ENCODE measurements at places on chromosomes 11 and 22.
A peak's percentile ranks its signal among the peaks of the same experiment; 100 is the strongest.

- DNase-seq: no peak
Measured at GRCh38 chr11:16278273-16278672, 78.1 kb downstream of the SOX6 start.

DNA sequence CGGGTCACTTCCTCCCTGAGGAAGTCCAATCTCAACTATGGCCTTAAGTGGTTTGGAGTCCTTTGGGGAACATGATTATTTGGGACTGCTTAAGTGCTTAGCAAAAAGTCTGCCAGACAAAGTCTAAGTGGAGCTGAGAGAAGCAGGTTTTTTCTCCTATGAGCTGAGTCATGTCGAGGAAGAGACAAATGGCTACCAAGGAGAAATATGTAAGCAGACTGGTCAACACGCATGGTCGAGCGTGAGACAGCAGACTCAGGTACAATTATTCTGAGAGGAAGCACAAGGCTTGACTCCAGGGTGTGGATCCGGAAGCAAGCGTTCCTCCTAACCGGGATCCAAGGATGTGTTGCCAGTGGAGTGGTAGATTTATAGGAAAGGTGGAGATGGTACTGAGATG lies 30.6 kb downstream of the UBASH3B start:
- DNase-seq: no peak

DNA sequence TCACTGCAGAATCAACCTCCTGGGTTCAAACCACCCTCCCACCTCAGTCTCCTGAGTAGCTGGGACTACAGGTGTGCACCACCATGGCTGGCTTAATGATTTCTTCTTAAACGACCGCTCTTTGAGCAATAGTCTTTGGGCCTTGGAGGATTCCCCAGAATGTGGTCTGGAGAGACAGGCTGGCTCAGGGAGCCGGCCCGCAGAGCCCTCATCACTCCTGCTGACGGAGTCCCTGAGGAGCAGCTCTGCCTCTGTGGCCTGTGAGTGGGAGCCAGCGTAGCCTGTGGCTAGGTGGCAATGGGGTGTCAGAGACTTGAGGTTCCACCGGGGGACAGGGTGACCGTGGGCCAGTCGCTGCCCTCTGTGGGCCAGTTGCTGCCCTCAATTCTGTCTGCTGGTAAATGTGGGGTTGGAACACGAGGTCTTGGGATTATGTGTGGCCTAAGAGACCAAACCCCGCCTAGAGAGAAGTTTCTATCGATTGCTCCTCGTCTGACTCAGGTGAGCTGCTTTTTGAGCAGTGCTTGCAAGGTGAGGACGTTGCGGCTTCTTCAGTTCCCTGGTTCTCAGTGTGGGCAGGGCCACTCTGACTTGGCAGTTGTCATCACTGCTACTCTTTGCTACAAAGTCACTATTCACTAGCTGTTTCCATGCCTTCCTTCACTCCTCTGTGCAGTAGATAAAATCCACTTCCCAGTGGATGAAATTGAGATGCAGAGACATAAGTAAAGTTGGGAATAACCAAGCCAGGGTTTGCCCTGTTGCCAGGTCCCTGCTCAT lies 124.8 kb upstream of the NECTIN1 start:
- DNase-seq: no peak

DNA sequence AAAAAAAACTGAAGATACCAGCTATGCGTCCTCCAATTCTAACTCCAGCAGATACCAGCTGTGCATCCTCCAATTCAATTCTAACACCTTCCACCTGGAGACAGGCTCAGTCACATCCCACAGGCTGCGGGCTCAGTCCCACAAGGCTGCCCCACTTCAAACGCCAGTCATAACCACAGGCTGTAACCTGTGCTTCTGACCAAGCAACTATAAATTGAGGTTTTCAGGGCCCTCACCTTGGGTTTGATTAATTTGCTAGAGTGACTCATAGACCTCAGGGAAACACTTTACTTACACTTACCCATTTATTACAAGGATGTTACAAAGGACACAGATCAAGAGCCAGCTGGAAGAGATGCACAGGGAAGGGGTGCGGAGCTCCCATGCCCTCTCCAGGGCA lies 32.4 kb upstream of the MSANTD2 start:
- no peak for DNase-seq

- DNase-seq: no peak
Measured at GRCh38 chr22:29907753-29908515, 25.0 kb downstream of the MTMR3 start.

- DNase-seq: no peak
Measured at GRCh38 chr11:23536907-23537306, 676.6 kb upstream of the CCDC179 start.

DNA sequence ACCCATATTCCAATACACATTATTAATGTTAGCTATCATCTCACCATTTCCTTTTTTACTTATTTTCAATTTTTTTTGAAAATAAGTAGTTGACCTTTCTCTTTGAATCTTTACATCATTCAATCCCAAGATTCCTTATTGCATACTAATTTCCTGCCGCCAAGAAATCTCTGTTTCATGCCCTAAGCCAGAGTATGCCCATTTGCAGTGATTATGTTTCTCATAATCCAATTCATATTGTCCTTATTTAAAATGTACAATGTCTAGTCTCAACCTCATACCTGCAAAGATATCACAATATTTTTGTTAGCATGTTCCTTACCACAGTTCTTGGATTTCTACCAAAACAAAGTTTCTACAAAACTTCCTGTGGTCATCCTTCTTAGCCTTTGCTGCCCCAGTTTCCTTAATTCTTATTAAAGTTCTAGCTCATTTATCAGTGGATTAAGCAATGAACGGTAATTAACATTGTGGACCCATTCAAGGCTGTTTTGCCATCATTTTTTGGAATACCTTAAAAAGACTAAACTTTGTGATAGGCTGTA lies 75.3 kb downstream of the CD44 start:
- DNase-seq: no peak

GRCh38 chr11:2076441-2076840 lies 62.7 kb downstream of the IGF2 start:
- DNase-seq: no peak

DNA sequence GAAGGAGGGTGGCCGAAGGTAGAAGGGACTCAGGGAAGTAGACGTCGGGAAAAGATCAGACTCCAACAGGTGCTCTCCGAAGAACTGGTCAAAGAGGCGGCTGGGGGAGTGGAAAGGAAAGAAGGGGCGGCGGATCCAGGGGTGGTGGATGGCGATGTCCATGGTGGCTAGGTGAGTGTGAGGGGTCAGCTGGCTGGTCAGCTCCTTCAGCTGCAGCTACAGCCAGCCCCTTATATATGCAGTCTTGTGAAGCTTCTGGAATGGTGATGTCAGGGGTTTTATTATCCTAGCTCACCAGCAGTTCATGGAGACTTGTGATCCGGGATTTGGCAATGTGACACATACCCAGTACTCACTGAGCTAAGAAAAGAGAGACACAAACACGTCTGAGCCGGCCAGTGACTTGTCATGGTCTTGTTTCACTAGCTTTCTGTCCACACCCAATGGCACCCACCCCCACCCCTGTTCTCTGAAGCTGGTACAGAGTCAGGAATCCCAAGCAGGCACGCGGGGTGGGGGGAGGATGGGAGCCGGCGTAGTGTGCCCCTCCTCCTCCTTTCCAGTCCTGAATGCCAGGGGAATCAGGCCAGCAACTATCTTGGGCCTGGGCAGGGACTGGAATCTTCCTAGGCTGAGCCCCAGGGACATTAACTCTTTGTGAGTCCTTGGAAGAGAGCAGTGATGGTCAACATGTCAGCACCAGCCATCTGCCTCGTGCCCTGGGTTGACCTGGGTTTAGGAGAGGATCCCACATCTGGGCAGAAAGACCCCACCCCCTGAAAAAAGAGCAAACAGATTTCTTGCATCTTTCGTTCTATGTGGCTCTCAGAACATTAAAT lies at the start of gene CRYAB:
CRYAB (minus strand) TSS at position 208 of the 839 bp plus-strand sequence; CDS start at position 162, 46 bp downstream.
- DNase-seq: no peak

- DNase-seq: no peak
Measured at GRCh38 chr22:29136782-29137700, 64.2 kb downstream of the KREMEN1 start.

GRCh38 chr11:68296344-68297051 lies 15.9 kb upstream of the LRP5 start:
- DNase-seq: no peak

- DNase-seq: no peak
Measured at GRCh38 chr22:39299829-39300178, 19.6 kb downstream of the RPL3 start.

DNA sequence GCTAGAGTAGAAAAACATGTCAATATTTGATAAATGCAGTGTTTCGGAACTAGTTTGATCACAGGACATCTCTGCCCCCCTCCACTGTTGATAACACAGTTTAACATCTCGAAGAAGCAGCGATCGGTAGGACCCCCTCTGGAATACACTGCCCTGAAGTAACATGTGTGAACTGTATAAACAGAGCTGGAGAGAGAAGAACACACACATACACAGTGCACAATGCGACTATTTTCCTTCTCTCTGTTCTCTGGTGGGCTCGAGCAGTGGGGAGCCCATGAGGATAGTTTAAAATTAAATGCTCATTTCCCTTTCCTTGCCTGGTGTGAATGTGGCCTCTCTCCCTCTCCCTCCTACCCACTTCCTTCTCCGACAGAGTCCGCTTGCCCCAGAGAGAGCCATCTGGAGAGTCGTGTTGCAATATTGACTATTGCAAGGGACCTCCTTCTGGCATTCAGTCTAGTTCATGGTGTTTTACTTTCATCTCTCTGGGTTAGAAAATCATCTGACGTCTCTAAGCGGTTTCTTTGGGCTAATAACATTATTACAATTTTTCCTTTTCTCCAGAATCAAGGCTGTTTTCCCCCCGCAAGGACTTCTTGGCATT lies 51.6 kb upstream of the BARX2 start:
- no peak for DNase-seq

GRCh38 chr11:112219476-112220232 lies 6.6 kb upstream of the PTS start:
- DNase-seq: peak; percentile 33

- no peak for DNase-seq
Measured at GRCh38 chr11:65338676-65339075, 5.0 kb downstream of the DPF2 start.

DNA sequence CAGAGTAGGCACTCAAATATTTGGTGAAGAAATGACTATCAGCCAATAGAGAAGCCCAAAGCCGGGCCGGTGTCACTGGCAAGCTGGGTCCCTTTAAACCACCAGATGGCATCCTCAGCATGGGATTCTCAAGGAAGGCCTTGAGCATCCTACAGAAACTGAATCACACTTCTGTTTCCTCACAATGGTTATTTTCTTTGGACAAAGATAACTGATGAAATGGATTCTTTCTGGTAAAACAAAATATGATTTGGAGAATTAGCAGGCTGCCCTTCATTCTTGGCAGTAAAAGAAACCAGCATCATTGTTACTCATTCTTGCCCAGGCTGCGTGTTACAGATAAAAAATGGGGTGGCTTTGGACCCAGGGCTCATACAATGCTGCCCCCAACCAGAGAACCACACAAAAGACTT lies 30.3 kb upstream of the ASPHD2 start:
- DNase-seq: peak; percentile 42

DNA sequence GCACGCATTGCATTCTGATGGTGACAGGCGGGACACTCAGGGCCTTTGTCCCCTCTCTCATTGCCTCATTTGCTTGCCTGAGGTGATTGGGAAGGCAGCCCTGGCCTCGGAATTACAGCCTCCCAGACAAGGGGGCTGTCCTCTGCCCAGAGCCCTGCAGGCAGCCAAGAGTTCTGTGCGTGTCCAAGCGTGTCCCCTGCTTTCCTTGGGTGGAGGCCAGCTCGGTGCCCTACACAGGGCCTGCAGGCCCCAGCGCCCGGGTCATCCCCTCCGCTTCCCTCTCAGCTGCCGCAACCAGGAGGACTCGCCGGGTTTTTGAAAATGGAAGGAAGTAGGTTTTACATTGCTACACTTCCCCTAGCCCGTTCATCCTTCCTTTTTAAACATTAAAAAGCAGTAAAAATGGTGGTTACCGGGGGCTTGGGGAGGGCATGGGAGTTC lies 1.9 kb downstream of the GRAMD4 start:
- no peak for DNase-seq

- no peak for DNase-seq
Measured at GRCh38 chr11:87298155-87298554, 260.4 kb downstream of the TMEM135 start.

DNA sequence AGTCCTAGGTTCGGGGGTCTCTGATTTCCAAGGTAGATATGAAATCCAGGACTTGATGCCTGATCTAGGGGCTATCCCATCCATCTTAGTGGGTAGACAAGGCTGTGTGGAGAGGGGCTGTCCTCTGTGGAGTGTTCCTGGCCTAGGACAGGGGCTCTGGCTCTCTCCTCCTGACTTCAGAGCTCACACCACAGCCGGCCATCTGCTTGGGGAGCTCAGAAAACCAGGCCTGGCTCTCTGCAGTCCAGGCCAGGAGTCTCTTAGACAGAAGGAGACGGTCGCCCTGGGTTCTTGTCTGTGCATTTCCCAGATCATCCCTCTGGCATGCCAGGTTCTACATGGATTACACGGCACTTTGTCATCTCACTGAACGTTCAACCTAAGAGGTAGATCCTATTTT lies 17.9 kb downstream of the TUB start:
- no peak for DNase-seq

GRCh38 chr11:6778518-6778917 lies 4.3 kb upstream of the OR2AG1 start:
- DNase-seq: no peak

DNA sequence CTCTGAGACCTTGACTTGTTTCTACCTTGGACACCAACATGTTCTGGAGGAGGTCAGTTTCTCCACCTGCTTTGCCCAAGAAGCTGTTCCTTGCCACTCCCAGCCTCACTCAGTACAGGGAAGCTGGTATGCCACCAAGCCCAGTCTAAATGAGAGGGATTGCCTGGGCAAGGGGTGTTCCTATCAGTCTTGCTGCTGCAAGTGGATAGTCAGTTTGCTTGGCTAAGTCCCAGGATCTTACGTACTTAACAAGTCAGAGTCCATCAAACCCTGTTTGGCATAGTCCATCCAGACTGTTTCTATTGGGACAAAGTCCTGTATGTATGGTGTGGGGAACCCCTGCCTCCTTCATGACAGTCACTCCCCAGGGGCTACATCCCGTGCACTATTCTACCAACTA lies 66.6 kb downstream of the RPL27A start:
- DNase-seq: no peak

DNA sequence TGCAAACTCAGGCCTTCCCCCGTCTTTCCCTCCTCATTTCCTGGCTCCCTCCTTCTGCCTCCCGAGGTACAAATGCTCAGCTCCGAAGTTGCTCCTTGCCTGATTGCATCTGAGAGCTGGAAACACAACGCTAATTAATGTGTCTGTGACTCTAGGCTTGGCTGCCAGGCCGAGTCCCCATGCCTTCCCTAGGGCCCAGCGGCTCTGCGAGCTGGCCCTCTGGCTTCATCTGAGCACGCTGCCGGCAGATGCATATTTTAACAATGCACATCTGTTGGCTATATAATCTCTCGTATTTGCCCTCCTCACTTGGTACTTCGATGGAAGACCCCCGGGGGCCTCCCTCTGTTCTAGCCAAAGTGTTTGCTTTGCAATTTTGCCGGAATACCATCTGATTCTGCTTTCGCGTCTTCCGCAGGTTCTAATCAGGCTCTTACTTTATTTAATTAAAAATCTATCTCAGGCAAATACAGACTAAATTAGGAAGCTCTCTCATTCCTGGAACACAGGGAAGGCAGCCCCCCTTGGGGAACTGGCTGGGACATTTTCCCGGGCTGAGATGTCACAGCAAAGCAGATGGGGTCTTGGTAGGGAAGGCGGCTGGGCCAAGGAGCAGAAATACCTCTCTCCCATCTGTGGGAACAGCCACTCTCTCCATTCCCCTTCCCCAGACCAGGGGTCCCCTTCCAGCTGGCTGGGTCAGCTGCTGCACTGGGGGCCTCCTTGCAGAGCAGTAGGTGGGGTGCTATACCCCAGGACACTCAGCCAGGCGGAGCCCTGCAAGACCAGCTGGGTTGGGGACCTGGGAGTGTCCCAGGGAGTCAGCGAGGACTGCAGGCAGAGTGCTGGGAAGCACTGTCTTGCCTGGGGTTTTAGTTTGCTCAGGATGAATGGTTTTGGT lies 162.8 kb downstream of the ST3GAL4 start:
- DNase-seq: no peak

Measured in activated T-cell treated with anti-CD3 and anti-CD28 coated beads for 4 hours (primary cell).